Immature natural killer cell (primary cell): ENCODE measurements at places on chromosomes 2 and 18.
A peak's percentile ranks its signal among the peaks of the same experiment; 100 is the strongest.

DNA sequence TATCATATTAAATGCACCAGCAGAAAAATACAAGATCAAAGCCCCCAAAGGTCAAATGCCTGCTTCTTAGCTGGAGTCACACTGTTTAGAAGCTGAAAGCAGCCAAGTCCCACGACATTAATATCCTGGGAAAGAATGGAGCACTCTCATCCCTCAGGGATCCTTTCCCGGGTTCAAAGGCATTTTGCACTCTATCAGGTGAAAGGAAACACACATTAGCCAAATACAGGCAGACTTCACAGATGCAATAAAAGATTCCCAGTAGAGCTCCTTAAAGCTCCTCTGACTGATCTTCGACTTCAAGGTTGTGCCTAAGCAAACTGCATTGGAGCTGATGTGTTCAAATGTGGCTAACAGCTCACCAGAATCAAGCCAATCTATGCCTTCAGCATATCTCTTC, 158.4 kb downstream of the RNF152 start:
- DNase-seq: no peak

GRCh38 chr18:34647251-34647650, 62.8 kb upstream of the DTNA start:
- no peak for DNase-seq

DNA sequence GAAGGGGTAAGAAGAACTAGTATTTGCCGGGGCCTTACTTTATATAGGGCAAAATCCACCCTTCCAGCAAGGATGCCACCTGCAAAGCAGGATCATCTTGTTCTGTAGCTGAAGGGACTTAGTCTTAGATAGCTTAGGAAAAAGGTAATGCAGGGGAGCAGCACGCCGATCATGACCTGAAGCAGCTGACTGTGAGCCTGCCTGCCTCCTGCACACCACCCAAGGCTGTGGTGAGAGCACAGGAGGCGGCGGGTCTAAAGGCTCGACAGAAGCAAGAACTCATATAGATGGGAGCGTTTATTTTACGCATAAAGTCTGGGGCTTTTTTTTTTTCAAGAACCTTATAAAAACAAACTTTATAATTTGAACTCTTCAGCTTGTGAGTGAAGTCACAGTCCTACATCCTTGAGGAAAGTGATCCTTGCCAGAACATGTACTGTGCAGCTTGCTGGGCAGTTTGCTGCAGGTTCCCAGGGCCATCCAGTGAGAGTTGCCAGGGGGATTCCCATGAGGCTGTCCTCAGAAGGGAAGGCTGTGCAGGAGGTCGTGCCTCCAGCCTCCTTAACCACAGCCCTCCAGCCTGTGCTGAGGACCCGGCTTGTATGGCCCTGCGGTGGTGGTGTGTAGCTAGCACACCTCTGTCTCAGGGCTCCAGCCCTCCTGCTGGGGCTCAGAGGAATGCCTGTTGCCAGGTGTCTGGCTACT, 92.1 kb downstream of the RNF144A start:
- DNase-seq: no peak

DNA sequence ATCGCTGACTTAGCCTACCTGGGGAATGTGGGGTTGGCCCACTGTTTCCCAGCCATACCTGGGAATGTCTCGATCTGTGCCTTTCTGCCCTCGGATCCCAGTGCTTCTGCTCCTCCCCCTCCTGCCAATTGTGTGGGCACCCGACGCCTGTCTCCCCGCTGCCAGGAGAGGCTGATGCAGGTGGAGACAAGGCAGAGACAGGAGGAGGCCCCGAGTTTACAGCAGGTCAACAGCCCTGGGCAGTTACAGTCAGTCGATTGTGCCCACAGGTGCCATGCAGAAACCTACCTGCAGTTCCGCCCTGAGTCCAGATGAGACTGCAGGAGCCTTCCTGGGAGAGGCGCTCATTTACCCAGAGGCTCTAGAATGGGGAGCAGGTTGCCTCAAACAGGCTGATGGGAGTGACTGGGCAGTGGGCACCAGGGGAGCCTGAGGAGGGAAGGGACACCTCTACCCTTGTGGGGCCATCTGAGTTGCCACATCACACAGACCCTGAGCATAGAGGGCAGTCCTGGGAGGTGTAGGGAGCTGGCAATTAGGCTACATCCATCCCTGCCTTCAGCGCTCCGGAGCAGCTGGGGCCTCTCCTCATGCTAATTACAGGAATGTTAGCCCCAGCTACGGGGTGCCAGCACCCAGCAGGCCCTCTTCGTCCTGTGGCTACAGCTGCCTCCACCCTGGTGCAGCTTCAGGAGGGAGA, 300.1 kb downstream of the NDUFA10 start:
- no peak for DNase-seq

GRCh38 chr18:69948919-69949537, 1.4 kb upstream of the CD226 start:
- peak; percentile 65 for DNase-seq

- no peak for DNase-seq
Observed at GRCh38 chr2:229003256-229003655, 267.8 kb downstream of the PID1 start.

DNA sequence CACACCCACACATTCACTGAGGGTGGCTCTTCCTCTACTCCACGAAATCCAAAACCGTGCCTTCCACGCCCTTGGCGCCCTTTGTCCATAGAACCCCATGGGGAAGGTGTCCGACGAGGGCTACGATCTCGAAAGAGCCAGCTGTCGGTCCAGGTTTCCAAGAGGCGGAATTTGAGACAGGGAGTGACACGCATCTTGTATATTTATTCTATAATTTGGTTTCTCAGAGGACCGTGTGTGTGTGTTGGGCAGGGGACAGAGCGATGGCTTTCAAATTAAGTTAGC, 726 bp downstream of the C2orf69 start:
- no peak for DNase-seq
